ENCODE measurements at places on chromosomes 3 and 15.
A peak's percentile ranks its signal among the peaks of the same experiment; 100 is the strongest.

DNA sequence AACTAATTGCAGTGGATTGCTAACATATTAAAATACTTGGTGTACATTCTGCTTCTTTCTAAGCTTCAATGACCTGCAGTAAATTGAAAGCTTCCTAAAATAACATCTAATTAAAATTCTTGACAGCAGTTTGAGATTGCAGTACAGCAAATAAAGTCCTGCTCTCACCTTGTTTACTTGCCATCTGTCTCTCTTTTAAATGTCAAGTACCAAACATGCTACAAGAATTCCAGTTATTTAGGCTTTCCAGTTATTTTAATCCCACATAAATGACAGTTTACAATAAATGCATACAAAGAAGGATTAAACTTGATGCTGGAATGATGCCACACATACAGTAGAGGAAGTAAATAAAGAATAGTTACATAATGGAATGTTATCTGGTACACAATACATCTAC is 33.2 kb downstream of the CBLB start:
- DNase-seq, result no peak

- no peak for DNase-seq
These were observed 82.5 kb downstream of the KLF13 start for GRCh38 chr15:31409171-31409570.

GRCh38 chr15:77980098-77980497 is 97.4 kb downstream of the TBC1D2B start:
- DNase-seq, result no peak

DNA sequence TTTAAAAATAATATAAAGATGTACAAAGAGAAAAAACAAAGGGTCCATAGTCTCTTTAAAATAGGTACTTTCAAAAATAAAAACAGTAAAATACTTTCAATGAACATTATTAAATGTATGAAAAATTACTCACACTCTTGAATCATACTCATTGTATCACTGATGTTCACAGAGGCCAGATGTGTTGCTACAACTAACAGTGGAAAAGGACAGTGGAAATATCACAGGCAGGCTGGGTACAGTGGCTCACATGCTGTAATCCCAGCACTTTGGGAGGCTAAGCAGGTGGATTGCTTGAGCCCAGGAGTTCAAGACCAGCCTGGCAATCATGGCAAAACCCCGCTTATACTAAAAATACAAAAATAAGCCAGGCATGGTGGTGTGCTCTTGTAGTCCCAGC is 26.8 kb downstream of the NPHP3 start:
- no peak for DNase-seq

DNA sequence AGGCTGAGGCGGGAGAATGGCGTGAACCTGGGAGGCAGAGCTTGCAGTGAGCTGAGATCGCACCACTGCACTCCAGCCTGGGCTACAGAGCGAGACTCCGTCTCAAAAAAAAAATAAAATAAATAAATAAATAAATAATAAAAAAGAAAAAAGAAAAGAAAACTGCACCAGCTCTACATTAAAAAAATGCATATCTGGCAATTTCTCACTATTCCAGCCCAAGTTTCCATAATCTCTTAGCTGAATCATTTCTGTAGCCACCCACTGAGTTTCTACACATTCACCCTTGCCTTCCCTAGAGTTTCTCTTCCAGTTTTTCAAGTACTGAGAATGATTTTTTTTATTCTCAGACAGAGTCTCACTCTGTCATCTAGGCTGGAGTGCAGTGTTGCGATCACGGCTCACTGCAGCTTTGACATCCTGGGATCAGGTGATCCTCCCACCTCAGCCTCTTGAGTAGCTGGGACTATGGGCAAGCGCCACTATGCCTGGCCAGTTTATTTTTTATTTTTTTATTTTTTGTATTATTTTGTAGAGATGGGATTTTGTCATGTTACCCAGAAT is 24.5 kb upstream of the SLC7A14 start:
- no peak for DNase-seq

- DNase-seq, result no peak
These were observed 6.4 kb upstream of the ANKRD63 start for GRCh38 chr15:40289140-40289775.

- no peak for DNase-seq
These were observed 18.2 kb downstream of the PLOD2 start for GRCh38 chr3:146142757-146143156.

DNA sequence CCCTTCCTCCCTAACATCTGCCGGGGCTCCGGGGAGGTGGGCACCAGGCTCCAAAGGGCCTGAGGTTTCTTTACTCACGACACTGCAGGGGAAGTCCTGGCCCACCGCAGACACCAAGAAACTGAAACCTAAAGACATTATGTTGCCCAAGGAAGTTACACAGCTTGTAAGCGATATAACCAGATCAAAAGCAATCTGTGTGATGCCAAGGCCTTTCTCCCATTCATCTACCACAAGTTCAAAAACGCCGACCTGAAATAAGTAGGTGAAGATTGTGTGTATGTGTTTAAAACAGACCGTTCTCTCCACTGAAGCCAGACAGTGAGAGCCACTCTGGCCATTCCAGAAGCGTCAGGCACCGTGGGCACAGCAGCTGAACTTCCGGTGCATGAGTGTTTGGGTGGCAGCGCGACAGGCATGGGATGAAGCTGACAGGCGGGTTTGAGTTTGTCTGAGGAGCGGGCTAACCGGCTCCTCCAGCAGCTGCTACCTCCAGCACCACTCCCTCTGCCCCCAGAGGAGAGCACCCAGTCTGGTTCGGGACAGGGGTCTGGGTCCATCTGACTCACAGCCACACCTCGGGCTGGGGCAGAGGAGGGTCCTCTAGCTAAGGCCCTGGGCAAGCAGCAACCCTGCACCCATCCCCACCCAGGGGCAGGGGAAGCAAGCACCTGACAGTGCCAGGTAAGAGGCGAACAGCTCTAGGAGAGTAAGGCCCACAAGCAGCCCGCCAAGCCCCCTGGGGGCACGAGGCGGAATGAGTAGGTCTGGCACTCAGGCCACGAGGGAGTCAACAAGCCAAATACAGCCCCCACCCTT is 1.3 kb downstream of the TNK2 start:
- DNase-seq, result peak; percentile 55

All from activated CD8-positive, alpha-beta memory T cell treated with anti-CD3 and anti-CD28 coated beads for 1 hour (primary cell).